Substantia nigra (tissue), 51 donors: ENCODE measurements at places on chromosomes 7 and 10.

GRCh38 chr7:71272509-71273490 lies 140.9 kb downstream of the GALNT17 start:
- no peak for DNase-seq

GRCh38 chr7:19617901-19618300 lies 90.9 kb downstream of the POLR1F start:
- no peak for DNase-seq

- DNase-seq: no peak
Observed at GRCh38 chr10:76398043-76398710, 966.8 kb downstream of the LRMDA start.

DNA sequence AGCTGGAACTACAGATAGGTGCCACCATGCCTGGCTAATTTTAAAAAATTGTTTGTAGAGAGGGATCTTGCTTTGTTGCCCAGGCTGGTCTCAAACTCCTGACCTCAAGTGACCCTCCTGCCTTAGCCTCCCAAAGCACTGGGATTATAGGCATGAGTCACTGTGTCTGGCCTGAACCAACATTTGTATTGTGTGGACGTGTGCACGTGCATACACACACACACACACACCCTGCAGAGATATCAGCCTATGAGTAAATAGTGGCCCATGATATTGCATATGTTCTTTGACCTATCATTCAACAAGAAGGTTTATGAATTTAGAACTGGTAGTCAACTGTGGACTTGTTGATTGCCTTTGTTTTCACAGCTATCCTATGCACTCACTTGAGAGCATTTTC lies 161.6 kb downstream of the BAMBI start:
- no peak for DNase-seq

DNA sequence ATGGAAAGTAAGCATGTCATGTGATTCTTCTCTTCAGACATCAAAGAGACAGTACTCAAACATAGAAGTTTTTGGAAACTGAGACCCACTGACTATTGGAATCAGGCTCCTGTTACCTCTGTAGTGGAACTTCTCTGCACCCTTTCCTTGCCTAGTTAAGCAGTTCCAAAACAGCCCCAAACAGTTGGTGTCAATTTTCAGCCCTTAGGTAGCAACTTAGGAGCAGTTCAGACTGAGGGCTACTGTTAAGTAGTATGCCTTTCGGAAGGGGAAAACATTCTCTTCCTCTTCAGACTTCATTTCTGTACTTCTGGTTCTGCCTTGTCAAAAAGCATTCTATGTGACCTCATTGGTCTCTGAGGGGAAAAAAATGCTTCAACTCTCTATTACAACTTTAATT lies 85.7 kb downstream of the ZNF277 start:
- no peak for DNase-seq

GRCh38 chr10:12617191-12618175 lies 268.1 kb downstream of the CAMK1D start:
- no peak for DNase-seq

DNA sequence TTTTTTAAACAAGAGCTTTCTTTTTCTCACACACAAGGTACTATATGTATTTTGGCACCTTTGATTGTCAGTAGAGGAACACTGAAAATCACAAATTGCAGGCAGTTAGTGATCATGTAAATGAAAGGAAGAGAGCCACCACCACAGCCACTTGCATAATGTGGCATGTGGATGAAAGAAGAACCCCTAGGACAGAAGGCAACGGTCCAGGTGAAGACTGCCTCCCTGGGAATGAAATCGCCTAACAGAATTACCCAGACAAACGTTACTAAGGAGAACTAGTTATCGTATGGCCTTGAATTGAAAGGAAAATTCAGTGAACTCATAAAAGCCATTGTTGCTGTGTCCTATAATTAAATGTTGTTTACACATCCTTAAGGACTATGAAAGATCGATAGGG lies 41.2 kb upstream of the PTPRZ1 start:
- DNase-seq: no peak

DNA sequence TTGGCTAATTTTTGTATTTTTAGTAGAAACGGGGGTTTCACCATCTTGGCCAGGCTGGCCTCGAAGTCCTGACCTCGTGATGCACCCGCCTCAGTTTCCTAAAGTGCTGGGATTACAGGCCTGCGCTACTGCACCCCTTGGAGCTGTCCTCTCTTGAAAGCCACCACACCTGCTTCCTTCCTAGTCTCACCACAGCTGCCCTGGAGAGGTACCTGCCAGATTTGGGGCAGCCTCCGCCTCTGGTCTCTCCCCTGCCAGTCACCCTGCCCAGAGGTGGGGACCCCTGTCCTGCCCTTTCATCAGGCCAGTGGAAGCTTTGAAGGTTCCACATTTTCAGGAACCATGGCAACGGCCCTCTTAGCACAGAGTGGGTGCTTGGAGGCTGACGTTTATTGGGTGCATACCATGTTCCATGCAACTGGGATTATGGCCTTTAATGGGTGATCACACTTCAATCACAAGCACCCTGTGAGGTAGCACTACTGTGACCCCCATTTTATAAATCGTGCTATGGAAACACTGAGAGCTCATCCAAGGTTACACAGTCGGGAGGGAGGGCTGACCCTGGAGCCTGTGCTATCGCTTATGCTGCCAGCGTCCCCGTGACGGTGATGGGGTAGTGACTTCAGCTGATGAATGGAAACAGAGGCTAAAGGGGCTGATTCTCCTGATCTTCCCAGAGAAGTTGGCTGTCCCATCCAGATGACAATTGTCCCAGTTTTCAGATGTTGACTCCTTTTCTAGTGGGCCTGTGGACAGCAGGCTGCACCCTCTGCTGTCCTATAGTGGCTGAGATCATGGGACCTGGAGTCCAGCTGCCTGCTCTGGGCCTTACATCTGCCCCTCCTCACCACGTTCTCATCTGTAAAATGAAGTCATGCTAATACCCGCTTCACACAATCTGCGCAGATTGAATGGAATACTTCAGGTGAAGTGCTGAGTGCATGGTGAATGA lies 11.5 kb upstream of the FGFR2 start:
- no peak for DNase-seq

DNA sequence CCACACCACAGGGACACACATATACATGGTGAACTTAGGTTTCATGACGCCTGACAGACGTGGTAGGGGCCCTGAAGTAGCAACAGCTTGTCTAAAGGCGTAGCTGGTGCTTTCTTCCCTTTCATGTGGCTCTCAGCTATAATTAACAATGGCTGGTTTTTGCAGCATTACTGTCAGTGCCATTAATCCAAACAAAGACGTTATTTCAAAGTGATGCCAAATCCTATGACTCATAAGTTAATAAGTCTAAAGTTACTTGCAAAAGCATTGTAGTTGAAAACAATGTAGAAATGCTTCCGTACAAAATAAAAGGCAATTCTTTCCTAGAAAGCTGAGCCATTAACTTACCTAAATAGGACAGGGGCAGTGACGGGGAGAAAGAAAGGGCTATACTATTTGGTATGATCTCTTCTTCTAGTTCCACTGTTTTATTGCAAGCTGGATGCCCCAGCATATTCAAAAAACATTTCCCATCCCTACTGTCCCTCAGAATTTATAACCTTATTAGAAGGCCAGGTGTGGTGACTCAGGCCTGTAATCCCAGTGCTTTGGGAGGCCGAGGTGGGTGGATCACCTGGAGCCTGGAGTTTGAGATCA lies 105.4 kb downstream of the ODAD2 start:
- no peak for DNase-seq

GRCh38 chr7:157807510-157807909 lies 470.7 kb downstream of the DNAJB6 start:
- no peak for DNase-seq

- DNase-seq: no peak
Observed at GRCh38 chr10:30026080-30026479, 33.3 kb downstream of the JCAD start.

DNA sequence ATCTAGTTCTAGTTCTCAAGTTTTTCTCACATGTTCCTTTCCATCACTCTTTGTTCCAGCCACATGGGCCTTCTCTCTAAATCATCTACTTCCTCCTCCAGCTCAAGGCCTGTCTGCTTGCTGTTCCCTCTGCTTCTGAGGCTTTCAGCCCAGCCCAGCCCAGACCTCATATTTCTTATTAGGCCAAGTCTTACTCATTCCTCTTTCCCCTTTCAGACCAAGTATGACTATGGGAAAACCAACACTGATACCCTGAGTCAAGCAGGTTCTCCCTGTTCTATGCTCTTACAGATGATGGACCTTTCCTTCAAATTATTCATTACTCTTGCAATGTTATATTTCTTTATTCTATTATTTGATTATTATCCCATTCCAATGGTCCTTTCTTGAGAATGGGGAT lies 80.3 kb upstream of the SEM1 start:
- no peak for DNase-seq

DNA sequence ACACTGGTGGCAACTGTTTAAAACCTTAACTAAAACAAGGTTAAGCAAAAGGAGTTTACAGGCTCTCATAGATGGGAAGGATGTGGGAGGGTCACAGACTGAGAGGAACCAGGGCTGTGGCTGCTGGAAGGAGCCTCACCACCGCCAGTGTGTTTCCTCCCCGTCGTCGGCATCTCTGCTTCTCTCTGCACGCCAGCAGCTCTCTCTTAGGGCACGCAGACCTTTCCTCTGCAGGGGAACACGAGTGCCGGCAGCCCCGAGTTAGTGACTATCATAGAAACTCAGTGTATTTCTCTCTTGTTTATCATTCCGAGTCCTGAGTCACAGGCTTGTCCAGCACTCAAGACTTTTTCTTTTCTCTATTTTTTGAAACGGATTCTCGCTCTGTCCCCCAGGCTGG lies 8.1 kb upstream of the SH2D4B start:
- no peak for DNase-seq

- peak; percentile 32 for DNase-seq
Observed at GRCh38 chr10:96271016-96271815, at the start of gene BLNK. Gene BLNK, minus strand, starts transcription at chr10:96271569. Its CDS starts 171 bp downstream, at chr10:96271398.

DNA sequence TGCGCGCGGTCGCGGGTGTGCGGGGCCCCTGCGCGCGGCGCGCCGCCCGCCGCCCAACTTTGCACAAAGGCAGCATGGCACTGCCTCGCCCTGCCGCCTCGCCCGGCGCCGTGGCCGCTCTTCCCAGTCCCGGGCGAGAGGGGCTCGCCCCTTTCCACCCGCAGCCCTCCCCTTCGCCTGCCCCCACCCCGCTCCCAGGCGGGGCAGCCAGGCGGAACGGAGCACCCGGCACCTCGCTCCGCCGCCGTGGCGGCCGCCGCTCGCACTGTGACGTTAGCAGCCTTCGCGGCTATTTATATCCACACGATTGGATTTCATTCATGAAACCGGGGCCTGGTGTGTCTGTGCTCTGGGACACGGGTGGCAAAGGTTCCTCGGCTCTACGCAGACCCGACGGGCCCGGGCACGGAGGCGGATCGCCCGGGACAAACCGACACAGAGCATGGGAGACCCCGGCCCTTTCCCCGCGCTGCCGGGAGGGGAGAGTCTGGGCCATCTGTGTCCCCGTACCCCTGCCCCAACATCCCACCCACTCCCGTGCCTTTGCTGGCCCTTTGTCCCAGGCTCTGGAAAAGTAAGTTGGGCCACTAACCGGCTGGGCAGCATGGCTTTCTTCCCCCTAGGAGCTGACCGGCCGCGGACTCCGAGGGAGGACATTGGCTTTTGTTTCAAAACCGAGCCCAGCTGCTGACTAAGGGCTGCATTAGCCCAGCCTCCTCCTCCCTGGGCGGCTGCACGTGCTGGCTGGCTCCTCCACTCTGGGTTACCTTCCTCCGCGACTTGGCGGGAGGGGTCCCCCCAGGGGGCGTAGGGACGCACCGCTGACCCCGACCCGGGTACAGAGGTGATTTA lies at the start of gene RHOBTB1:
TSS of gene RHOBTB1 (minus strand) at position 128 of the 852 bp plus-strand sequence. CDS start 32,643 bp downstream, outside the sequence.
- peak; percentile 72 for DNase-seq

DNA sequence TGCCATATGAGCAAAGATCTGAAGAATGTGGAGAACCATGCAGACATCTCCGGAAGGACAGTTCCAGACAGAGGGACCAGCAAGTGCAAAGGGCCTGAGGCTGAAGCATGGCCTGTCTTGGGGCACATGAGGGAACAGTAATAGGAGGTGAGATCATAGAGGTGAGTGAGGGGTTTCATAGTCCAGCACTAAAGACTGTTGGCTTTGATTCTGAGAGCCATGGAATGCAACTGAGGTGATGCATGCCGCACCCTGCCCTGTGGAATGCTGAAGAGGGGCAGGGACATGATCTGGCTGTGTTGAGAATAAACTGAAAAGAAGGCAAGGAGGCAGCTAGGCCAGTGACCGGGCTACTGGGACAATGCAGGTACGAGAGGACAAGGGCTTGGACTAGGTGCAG lies 253.1 kb upstream of the KLF14 start:
- no peak for DNase-seq

DNA sequence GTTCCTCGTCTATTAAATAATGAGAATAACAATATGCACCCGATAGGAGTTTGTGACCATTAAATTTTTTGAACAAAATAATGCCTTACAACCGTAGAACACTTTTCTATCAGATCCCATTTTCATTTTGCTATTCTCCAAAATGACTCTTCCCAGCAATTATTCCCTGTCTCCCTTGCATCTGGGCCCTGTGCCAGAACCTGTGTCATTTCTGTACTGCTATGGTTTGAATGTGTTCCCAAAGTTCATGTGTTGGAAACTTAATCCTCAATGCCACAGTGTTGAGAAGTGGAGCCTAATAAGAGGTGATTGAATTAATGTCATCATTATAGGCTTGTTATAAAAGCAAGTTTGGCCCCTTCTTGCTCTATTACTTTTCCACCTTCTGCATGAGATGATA lies 33.2 kb upstream of the SMNDC1 start:
- DNase-seq: no peak

GRCh38 chr7:133344275-133344674 lies 91.4 kb downstream of the EXOC4 start:
- no peak for DNase-seq

DNA sequence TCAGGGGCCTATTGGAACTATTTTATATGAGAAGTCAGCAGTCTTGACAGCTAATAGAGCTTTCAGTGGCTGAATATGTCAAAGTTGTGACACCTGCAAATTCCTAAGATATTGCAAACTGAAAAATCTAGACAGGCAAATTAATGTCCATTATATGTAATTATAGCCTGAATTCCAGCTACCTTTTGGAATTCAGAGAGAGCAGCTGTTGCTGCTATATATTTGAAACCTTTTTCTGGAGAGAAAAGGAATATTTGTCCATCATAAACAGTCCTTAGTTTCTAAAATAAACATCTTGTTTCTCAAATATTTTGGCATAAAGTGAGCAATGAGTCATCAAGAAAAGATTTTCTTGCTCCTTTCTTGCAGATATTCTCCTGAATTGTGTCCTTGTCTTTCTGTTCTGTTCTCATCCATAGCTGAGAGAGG lies 408.9 kb upstream of the SEMA3D start:
- DNase-seq: no peak

GRCh38 chr7:97043281-97043680 lies 18.6 kb upstream of the DLX5 start:
- no peak for DNase-seq

DNA sequence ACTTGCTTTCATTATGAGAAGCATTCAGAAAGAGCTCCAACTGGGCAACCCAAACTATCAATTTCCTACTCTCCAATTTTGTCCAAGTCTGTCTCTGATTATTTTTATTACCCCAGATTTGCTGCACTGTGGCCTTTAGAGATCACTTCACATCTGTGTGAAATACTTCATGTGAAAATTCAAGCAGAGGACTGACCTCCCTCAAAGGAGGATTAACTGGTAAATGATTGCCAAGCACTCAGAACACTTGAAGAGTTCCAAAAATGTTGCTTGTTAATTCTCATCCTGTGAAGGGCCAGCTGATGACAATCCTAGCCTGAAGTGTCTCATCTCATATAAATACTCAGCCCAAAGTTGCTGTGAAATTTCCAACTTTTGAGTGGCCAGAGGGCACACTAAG lies 182.8 kb upstream of the DGKB start:
- DNase-seq: no peak
